ENCODE measurements at places on chromosomes 1 and 21.

DNA sequence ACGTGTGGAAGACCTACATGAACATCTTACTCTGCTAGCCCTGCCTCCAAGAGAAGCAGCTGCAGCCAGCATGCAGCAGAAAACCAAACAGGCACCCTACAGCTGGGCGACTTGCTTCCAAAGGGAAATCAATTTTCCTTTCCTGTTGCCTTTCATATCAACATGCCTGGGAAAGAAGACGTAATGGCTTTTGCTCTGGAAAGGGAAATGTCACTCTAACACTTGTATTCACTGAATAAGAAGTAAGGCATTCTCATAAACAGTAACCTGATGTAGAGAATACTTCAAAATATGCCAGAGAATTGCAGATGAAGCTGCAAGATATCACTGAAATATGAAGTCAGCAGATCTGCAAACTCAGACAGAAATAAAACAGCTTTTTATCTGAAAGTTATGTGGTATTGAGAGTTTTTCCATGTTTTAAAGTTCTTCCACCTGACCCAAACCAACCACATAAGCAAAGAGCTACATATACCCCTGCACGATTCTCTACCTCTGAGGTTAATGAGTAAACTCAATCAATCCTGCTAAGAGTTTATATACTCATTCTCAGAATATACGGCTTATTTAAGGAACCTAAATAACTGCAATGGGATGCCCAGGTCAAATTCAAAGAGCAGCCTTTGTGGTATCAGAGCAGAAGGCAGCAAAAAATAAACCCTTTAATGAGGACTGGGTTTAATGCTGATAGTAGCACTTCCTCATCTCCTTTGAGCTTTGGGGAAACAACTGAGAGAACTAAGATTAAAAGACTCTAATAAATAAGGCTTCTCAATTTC is 150.9 kb downstream of the RERE start:
- no peak for DNase-seq

DNA sequence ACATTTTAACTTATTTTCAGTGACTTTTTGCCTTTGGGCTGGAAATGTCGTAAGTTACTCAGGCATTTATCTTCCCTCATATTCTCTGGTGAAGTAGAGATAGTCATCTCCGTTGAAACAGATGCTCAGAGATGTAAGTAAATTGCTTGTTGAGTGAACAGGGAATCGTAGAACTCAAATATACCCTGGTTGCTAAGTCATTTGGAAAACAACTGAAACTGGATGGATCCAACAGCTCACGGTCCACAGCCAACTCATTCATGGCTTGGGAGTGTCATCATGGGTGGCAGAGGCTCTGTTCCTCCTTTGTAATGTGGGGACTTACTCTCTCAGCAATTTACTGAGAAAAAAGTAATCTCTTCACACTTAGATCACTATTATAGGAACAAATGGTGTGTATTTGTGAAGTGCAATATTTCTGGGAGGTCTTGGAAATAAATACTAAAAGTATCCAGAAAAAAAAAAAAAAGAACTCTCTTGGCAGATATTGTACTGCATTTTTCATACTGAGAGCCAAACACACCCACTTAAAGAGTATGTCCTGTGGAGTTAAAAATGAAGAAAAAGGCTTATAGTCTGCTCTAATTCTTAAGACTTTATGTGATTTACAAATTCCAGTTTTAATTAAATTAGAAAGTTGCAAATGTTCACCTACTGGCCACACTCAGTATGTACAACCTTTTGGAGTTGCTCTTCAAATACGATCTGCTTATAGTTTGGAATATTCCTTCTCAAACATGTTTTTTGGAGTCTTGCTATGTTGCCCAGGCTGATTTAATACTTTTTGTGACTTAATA is 107.4 kb downstream of the LEPR start:
- no peak for DNase-seq

DNA sequence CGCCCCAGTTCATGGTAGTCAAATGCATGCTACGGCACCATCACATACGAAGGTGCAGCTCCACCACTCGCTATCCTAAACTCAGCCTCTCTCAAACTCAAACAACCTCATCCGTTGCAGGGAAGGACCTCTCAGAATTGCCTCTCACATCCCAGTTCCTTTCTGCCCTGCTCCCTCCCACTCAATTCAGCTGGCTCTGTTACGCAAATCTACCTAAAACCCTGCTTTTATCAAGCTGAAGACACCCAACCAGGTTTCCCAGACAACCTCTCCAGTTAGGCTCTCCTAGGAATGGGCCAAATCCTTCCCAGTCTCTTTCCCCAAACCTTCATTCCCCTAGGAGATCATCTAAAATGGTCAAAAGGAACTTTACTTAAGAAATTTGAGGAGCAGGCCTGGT is 62.9 kb downstream of the CLSTN1 start:
- DNase-seq: no peak

DNA sequence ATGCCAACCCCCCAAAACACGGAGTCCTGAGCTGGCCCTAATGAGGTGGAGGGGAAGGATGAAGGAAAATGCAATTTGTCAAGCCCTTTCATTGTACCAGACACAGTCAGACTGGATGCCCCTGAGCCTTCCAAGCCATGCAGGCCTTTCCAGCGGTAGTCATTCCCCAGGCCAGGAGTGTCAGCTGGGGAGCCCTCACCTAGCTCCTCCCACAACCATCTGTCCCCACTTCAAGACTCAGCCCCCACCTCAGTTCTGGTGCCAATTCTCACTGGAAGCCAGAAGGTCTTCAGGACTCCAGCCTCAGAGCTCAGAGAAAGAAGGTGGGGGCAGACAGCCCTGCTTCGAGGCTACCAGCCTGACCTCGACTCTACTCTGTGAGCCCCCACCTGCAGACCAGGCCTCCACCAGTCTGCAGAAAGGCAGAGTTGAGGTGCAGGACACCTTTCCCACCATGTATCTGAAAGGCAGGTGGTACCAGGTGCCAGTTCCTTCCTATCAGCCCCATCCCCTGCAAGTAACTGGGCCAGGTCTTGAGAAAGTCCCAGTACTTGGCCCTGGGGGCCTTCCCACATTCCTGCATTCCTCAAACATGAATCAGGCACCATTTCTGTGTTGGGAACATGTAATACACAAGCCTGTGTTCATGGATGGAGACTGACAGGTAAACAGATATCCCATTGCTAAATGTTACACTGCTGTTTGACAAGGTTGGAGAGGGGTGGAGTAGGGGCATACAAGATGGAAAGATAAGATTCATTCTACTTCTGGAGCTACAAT is 180.6 kb upstream of the EDN2 start:
- DNase-seq: no peak

DNA sequence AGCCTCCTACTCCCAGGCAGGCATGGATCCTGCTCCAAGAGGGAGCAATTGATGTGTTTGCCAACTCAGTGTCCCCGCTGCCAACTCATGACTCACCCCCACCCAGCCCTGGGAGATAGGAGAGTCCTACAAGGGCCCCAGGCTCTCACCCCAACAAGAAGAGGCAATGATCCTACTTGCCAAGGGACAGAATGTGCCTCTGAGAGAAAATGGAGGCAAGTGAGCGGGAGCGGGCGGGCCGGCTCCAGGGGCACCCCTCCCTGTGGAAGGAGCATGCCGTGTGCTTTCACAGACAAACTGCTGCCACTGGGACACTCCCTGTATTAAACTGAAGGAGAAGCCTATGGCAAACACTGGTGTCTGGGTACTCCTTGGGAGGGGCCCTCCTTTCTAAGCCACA is 16.7 kb downstream of the PKP1 start:
- DNase-seq: peak; percentile 80

DNA sequence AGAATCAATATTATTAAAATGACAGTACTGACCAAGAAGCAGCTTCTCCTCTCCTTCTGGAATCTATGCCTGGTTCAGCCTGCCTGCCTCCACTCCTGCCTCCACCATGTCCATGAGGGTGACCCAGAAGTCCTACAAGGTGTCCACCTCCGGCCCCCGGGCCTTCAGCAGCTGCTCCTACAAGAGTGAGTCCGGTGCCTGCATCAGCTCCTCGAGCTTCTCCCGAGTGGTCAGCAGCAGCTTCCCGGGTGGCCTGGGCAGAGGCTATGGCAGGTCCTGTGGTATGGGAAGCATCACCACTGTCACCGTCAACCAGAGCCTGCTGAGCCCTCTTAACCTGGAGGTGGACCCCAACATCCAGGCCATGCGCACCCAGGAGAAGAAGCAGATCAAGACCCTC is 822.4 kb upstream of the NEGR1 start:
- DNase-seq: peak; percentile 53

DNA sequence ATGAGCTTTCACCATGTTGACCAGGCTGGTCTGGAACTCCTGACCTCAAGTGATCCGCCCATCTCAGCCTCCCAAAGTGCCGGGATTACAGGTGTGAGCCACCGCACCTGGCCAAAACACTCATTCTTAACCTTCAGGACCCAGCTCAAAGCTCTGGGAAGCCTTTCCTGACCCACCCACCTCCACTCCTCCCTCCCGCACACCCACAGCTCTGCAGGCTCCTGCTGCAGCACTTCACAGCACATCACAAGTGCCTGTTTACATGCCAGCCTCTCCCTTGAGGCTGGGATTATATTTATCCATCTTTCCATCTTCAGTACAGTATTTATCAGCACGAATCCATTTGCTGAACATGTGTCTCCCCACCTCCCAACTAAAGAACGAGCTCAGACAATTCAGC is 14.9 kb downstream of the SLC9A1 start:
- no peak for DNase-seq

DNA sequence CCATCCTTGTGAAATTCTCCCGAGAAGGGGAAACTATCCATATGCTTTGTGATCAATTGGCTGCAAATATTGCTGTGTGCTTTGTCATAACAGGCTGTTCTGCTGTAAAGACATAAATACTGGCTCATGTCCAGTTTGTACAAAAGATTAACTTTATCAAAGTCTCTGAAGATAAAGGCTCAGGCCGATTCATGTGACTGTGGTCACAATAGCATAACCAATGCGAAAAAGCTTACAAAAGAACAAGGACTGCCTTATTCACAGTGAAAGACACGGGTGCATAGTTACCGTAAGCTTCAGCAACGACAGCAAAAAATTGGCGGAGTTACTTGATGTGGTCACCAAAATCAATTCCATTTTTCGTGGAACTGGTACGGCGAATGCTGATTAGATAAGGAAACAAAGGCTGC is 173.6 kb upstream of the CHRM3 start:
- DNase-seq: no peak

GRCh38 chr1:218739426-218739825 is 394.3 kb downstream of the TGFB2 start:
- DNase-seq: no peak

GRCh38 chr21:42109873-42110525 is 38.9 kb downstream of the UMODL1 start:
- DNase-seq: no peak

DNA sequence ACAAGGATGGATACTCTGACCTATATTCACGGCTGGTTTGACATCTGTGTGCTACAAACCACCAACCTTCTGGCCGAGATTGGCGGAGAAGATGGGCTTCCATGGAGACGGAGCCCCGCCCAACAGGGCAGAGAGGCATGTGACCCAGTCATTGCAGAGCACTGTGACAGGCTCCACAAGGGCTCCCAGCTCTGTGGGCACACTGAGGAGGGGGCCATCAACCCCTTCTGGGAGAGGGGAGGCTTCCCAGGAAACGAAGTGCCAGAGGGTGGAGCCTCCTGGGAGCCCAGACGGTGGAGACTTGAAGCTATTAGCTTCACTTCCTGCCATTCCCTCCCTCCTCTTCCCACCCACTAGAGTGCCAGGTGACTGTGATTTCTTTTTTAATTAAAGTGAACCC is 71.6 kb upstream of the IFFO2 start:
- no peak for DNase-seq

- no peak for DNase-seq
Measured at GRCh38 chr1:18972531-18972930, 16.1 kb upstream of the IFFO2 start.

GRCh38 chr21:46457801-46458314 is 833 bp upstream of the DIP2A start:
- peak; percentile 82 for DNase-seq

GRCh38 chr1:235074523-235075047 is 54.1 kb downstream of the TOMM20 start:
- no peak for DNase-seq

GRCh38 chr21:15688809-15689208 is 41.0 kb upstream of the USP25 start:
- no peak for DNase-seq

GRCh38 chr1:14945132-14946010 is 208.2 kb upstream of the TMEM51 start:
- peak; percentile 76 for DNase-seq

DNA sequence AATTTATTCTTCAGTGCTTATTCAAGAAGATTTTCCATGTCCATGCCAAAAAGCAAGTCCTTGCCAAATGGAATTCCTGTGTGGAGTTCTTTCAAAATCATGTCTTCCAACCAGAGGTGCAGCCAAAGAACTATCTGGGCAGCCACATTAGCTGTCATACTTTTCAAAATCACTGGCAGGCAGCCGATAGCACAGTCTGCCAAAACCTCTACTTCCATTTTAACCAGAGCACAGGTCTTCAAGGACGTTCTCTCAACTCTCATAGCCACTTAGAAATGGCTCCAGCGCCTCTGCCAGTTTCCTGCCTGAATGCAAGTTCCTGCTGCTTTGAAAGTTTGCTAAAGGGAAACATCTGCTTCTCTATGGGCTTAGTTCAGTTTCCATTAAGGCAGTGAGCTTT is 975.7 kb upstream of the ADGRL4 start:
- peak; percentile 66 for DNase-seq

GRCh38 chr1:224211206-224211962 is 28.3 kb downstream of the DEGS1 start:
- DNase-seq: no peak

DNA sequence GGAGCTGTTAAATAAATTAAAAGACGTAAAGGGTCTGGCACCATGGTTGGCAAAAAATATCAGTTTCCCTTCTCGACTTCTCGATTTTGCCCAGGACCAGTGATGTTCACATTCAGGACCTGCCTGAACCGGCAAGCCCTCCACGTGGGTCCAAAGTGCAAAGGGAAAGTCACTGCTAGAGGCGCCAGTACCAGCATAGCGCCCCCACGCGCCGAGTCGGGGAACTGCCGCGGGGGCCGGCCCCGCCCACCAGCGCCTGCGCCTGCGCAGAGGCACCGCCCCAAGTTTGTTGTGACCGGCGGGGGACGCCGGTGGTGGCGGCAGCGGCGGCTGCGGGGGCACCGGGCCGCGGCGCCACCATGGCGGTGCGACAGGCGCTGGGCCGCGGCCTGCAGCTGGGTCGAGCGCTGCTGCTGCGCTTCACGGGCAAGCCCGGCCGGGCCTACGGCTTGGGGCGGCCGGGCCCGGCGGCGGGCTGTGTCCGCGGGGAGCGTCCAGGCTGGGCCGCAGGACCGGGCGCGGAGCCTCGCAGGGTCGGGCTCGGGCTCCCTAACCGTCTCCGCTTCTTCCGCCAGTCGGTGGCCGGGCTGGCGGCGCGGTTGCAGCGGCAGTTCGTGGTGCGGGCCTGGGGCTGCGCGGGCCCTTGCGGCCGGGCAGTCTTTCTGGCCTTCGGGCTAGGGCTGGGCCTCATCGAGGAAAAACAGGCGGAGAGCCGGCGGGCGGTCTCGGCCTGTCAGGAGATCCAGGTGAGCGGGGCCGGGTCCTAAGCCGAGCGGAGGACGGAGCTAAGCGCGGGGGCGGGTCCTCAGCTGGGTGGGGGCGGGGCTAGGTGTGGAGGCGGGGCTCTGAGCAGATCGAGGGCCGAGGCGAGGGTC is at the start of gene PINK1:
TSS of gene PINK1 (plus strand) at position 269 of the 875 bp plus-strand sequence. CDS start at position 360, 91 bp downstream.
- peak; percentile 93 for DNase-seq

GRCh38 chr1:169764919-169765318 is 29.8 kb downstream of the METTL18 start:
- no peak for DNase-seq

GRCh38 chr1:176719447-176719846 is 256.5 kb downstream of the PAPPA2 start:
- no peak for DNase-seq

Measured in upper lobe of right lung (tissue), 1 donor.